D341Med (cell line): ENCODE measurements at places on chromosomes 3 and 15.

DNA sequence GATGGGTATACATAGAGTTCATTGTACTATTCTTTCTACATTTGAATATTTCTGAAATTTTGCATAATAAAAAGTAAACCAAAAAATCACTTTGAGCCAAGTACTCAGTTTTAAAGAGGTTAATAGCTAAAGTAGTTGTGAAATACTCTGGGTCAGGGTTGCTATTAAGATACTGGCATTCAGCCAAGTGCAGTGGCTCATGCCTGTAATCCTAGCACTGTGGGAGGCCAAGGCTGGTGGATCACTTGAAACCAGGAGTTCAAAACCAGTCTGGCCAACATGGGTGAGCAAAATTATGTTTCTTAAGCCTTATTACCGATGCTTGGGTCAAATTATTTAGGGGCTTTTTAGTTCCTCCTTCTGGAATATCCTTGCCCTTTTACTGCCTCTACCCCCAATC is 122.0 kb upstream of the MELTF start:
- DNase-seq = no peak

GRCh38 chr3:17945018-17945798 is 202.8 kb upstream of the TBC1D5 start:
- no peak for DNase-seq

DNA sequence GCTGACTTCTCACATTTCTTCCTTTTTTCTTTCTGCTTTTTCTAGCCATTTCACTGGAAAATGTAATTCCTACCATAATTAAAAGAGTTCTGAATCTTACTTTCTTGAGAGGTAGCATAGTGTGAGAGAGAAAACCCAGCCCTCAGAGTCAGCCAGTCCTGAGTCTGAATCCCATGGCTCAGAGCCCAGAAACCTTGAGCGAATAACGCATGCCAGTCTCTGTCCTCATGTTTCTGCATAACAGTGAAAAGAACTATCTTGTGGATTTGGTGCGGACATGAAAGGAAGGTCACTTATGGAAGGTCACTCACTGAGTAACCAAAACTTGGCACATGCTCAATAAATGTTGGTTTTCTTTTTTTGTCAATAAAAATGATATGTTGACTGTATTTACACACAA is 29.3 kb upstream of the SLCO3A1 start:
- no peak for DNase-seq

- no peak for DNase-seq
Measured at GRCh38 chr3:122493296-122493695, 21.4 kb downstream of the KPNA1 start.

GRCh38 chr3:140863580-140864009 is 78.0 kb upstream of the SLC25A36 start:
- peak; percentile 72 for DNase-seq

DNA sequence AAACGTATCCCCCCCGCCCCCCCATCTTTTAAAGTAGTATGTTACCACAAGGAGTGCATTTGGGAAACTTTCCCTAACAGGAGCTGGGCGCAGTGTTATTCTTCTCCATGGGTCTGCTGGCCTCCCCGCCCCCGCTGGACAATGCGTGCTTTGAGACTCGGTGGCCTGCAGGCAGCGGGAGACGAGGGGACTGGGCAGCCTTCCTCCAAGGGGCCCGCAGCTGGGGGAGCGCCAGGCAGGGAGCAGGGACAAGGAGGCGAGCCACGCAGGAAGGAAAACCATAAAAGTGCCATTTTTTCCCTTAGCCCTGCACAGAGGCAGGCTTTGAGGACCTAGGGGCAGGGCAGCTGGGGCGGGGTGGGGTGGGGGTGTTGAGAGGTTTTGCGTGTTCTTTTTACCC is 14.1 kb downstream of the SOX2 start:
- DNase-seq = no peak

DNA sequence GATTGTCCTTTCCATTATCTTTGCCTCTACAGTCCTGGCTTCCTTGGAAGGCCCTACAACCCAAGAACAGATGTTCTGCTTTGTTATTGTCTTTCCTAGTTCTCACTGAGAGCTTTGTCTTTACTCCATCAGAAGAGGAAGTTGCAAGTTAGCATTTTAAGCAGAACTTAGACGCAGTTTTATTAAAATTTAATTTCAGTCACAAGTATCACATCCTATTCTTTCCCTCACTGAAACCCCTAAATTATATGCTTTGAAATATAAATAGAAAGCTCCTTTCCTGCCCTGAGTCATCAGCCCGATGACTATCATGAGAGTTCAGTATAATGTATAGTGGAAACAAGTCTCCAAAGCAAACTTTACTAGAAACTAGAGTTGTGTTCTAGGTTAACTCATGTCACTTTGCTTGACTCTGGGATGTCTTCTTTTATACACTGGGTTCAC is 291.2 kb upstream of the RBMS3 start:
- DNase-seq = no peak

DNA sequence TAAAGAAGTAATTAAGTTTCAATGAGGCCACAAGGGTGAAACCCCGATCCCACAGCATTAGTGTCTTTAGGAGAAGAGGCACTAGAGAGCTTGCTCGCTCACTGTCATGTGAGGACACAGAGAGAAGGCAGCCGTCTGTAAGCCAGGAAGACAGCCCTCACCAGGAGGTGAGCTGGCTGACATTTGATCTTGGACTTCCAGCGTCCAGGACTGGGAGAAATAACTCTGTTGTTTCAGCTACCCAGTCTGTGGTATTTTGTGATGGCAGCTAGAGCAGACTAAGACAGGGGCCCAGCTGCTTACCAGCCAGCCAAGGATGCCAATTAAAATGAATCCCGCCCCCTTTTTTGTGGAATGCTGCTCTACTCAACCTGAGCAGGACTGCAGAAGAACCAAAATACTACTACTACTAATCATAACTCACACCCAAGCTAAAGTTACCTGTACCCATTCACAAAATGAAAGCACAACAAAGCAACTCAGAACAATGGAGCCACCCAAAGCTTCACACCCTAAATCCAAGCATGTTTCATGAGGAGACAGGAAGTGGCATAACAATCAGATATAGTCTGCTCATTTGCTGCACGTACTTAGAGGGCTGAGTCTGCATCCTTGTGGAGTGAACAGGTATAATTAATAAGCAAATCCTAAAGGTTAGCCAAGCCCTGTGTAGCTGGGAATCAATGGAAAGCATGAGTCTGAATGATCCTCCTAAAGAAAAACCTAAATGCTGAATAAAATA is 35.6 kb upstream of the RHCG start:
- DNase-seq = no peak

DNA sequence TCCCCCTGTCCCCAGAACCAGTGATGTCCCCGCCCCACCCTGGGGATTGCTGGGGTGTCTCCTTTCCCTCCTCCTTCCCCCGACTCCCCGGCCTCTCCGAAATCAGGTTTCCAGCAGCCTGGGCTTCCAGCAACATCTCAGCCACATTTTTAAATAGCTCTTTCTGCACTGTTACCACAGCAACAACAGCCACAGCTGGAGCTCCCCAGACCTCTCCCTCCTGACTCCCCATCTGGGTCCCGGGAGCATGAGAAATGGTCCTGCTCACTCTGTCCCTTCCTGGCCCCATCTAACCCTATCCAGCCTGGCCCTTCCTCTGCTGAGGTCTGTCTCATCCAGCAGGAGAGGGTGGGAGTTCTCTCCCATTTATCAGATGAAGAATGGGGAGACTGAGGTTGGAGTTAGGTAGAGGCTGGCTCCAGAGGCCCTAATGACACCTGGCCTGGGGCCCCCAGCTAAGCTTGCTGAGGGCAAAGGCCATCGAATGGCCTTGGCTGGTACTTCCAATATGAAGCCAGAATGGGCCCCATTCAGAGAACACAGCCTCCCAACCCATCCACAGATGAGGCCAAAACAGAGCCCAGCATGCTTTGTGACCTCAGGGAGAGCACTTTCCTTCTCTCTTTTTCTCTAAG is 1.5 kb downstream of the CAMK1 start:
- no peak for DNase-seq

DNA sequence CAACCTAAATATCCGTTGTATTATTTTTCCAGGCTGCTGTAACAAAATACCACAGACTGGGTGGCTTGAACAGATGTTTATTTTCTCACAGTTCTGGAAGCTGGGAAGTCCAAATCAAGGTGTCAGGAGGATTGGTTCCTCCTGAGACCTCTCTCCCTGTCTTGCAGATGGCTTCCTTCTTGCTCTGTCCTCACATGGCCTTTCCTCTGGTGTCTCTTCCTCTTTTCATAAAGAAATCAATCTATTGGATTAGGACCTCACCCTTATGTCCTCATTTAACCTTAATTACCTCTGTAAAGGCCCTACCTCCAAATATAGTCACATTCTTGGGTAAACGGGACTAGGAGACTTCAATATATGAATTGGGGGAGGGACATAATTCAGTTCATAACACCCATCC is 89.2 kb upstream of the PLCL2 start:
- DNase-seq = no peak

GRCh38 chr3:138347960-138348753 is at the start of gene MRAS:
Gene MRAS, plus strand, starts transcription at chr3:138348579. Its CDS starts 24,305 bp downstream, at chr3:138372884.
- peak; percentile 90 for DNase-seq

DNA sequence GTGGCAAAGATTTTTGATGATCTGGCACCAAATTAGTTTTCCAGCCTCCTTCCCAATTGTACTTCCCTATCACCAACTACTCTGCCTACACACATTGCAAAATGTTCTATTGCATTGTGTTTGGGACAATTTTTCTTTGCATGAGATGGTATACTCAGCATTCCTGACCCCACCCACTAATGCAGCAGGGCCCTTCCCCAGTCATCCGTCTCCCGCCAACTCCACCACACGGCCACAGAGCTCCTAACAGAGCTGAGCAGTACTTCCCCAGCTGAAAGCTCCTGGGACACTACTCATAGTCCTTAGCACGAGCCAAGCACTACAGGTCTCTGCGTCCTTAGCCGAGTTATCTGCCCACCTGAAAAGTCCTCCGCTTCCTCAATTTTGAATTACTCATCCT is 34.2 kb downstream of the TXNRD3 start:
- no peak for DNase-seq

DNA sequence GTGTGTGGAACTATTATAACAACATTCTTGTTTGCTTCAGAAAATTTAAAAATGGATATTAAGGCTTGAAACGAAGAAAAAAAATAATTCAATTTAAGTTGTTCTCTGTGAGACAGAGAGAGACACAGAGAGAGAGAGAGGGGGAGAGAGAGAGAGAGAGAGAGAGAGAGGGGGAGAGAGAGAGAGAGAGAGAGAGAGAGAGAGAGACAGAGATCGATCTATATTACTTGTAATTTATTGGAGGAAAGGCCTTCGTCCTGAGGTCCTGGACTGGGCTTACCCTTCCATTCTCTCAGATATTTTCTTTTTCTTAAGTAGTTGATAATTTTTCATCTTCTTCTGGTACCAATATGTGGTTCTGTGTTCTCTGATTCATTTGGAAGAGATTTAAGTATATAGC is 25.9 kb downstream of the MFSD1 start:
- DNase-seq = no peak

DNA sequence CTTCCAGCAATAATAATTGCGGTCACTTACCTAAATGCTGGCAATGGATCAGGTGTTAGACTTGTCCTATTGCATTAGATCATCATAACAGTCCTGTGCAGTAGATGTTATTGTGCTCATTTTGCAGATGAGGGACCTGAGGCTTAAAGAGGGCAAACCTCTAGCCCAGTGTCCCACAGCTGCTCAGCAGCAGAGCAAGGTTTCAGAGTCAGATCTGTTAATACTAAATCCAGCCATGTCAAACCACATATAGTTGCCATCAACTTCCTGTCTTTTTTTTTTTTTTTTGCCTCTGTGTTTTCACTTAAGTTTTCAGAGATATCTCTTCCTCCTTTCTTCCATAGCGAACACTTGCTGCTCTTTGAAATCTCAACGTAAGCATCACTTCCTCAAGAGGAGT is 12.1 kb downstream of the FEZF2 start:
- no peak for DNase-seq

- no peak for DNase-seq
Measured at GRCh38 chr3:183255348-183255730, 2.3 kb downstream of the B3GNT5 start.

DNA sequence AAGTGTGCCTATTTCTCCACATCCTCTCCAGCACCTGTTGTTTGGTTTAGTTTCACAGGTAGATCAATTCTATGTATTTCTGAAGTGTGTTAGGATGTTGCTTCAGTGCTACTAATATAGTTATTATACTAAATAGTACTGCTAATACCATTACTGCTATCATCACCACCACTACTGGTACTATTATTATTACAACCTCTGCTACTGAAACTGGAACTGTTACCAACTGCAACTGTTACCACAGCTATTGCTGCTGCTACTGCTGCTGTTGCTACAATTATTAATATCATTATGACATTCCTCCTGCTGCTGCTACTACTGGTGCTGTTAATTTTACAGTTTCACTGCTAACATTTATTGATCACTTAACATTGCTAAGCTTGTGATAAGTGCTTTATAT is 8.3 kb upstream of the LMOD3 start:
- DNase-seq = no peak

GRCh38 chr3:179158336-179159039 is 10.3 kb downstream of the PIK3CA start:
- no peak for DNase-seq

DNA sequence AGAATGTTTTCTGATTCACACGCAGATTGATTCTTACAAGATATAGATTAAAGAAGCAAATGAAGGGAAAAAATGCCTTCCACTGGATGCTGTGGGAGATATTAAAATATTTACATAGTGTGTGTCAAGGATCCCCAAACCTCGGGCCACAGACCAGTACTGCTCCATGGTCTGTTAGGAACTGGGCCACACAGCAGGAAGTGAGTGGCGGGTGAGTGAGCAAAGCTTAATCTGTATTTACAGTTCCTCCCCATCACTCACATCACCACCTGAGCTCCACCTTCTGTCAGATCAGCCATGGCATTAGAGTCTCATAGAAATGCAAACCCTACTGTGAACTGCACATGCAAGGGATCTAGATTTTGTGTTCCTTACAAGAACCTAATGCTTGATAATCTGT is 552.6 kb upstream of the GOLIM4 start:
- no peak for DNase-seq

- no peak for DNase-seq
Measured at GRCh38 chr3:99110401-99110800, 208.9 kb upstream of the DCBLD2 start.

- DNase-seq = no peak
Measured at GRCh38 chr3:15610082-15610759, 8.7 kb downstream of the BTD start.

- DNase-seq = no peak
Measured at GRCh38 chr3:80187981-80188380, 420.2 kb upstream of the ROBO1 start.

GRCh38 chr15:81229586-81229985 is 32.9 kb downstream of the IL16 start:
- DNase-seq = no peak

DNA sequence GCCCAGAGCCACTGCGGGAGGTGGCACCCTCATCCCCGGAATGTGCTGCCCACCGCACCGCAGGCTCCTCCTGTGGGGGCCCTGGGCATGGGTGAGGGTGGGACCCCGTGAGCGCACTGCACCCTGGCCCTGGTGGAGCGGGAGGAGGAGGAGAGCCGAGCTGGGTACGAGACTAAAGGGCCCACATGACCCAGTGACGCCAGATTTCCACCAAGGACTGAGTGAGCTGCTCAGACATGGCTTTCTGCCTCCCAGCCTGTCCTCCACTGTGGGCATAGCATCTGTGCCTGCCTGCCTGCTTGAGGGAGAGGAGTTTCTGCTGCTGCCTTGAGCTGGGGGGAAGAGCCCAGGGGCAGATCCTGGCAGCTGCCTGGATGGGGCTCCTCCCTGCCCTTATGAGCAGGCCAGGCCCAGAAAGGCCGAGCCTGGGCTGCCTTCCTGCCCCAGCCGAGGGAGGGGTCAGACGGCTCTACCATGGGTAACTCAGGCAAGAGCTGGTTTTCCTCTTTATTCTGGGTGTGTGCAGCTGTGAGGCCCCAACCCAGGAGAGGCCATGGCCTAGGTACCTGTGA is 88.4 kb downstream of the VGLL4 start:
- no peak for DNase-seq
